ENCODE measurements at places on chromosomes 12 and 14.

DNA sequence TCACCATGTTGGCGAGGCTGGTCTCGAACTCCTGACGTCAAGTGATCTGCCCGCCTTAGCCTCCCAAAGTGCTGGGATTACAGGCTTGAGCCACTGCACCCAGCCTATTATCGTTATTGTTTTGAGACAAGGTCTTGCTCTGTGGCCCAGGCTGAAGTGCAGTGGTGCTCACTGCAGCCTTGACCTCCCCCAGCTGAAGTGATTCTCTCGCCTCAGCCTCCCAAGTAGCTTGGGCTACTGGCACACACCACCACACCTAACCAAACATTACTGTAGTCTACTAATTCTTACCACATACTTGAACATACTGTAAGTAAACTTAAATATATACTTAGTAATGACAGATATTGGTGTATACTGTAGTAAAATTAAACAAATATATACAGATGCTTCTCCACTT, 4.5 kb upstream of the CDCA4 start:
- no peak for DNase-seq

GRCh38 chr12:22722779-22723178, 97.8 kb downstream of the ETNK1 start:
- no peak for DNase-seq

DNA sequence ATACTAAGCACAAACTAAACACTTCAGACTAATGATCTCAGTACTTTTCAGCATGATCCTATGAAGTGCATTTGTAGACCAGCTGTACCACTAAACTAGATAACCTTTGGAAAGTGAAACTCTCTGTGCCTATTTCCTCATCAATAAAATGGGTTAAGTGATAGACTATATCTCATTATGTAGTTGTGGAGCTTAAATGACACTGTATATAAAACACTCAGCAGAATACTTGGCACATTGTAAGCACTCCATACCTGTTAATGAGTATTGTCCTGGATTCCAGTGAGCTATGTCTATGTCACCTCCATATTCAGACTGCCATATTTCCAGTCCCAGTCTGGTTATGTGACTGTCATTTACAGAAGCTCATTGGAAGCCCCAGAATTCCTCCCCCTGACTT, 44.4 kb downstream of the RTN1 start:
- no peak for DNase-seq

- no peak for DNase-seq
These were observed 356.2 kb downstream of the SNAPC1 start for GRCh38 chr14:62118461-62118860.

DNA sequence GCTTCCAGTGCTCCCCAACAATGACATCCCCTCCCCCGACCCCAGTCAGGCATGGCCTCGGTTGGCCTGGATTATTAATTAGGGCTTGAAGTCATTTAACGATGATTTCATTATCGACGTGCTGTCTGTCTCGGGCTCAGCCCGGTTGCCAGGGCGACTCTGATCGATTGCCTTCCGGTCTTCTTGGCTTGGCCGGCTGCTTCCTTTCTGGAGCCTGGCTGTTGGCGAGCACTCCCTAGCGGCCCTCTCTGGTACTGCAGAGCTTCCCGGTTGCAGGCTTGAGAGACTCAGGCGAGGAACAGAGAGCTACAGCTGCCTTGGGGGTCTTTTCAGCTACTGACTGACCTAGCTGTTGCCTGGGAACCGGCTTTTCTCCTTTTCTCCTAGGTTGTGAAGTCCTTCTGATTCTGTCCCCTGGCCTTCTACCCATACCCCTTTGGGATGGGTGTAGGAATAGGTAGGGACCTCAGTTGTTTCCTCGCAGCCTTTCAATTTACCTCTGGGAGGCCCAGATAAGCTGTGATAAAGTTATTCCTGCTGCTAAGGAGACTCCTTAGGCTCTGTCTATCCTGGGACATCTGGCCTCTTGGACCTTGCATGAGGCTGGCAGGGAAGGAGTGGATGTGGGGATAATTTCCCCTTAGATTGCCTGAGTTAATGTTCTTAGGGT, 5.5 kb upstream of the CISTR start:
- DNase-seq: no peak

GRCh38 chr12:87491089-87491488, 538.1 kb downstream of the C12orf50 start:
- no peak for DNase-seq

- no peak for DNase-seq
These were observed 94.3 kb downstream of the LRRC74A start for GRCh38 chr14:76920331-76921087.

GRCh38 chr12:121872546-121873215, 14.0 kb upstream of the HPD start:
- peak; percentile 89 for DNase-seq

GRCh38 chr14:101719708-101720107, 41.8 kb upstream of the PPP2R5C start:
- DNase-seq: no peak

GRCh38 chr12:10717410-10717809, 5.7 kb downstream of the YBX3 start:
- no peak for DNase-seq

- no peak for DNase-seq
These were observed 63.2 kb downstream of the ERGIC2 start for GRCh38 chr12:29317556-29318363.

GRCh38 chr14:78356391-78356790, 186.2 kb downstream of the NRXN3 start:
- no peak for DNase-seq

DNA sequence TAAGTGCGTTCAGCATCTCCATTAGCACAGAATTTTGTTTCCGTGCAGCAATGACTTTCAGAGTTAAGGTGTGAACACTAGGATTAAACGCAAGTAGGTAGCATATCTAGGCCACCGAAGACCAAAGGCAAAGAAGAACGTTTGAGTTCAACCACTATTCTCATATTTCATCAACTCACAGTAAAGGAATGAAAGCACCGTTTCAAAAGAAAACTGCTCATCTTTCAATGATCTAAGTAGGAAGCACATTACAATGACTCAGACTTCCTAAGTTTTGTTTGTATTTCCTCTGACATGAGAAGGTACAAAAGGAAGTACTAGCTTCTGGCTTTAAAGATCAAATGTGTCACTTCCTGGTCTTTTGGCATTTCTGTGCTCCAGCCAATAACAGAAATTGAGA, 57.6 kb downstream of the ACADS start:
- DNase-seq: peak; percentile 1

DNA sequence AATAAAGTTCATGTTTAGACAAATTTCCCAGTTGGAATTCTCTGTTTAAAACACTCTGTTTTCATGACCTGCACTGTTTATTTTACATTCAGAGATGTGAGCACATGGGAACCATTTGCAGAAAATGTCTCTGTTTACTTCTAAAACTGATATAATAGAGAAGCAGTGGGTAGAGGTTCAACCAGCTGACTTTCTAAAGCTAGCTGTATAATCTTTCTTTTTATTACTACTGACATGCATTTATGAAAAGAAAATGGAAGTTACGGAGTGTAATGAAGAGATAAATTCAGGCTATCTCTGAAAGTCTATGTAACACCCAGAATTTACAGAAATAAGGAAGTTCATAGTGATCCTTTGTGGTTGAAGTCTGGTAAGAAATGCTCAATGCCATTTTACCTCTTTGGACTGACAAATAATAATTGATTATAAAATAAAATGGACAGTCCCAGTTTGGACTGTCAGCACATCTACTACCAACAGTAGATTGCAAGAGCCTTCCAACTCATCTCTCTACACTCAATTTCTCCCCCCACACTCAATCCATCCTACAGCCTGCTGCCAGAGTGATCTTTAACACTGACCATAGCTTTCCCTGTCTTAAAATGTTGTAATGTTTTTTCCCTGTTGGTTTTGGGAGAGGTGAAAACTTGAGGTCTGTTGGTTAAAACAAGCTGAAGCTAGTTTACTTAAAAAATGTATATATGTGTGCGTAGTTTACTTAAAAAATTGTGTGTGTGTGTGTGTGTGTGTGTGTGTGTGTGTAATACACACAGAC, 137.4 kb downstream of the AEBP2 start:
- no peak for DNase-seq

DNA sequence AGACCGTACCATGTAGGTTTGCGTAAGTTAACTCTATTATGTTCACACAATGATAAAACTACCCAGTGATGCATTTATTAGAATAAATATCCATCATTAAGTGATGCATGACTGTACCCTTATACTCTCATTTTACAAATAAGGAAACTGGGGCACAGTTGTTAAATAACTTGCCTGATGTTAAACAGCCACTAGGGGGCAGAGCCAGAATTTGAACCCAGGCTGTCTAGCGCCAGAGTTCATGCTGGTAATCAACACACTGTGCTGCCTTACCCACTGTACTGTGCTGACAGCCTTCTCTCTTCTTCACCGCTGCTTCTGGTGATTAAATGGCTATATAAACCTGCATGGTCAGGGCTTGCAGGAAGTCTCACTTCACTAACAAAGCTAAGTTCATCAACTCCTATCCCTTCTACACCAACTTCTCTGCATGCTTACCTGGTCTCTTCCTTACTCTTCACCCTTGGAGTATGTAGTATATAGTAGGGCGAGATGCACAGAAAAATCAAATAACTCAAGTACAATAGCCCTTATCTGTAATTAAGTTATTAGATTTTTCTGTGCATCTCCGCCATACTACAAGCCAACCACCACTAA, 43.6 kb upstream of the APPL2 start:
- DNase-seq: no peak

GRCh38 chr12:4829793-4830162, 79.9 kb upstream of the KCNA1 start:
- DNase-seq: no peak

DNA sequence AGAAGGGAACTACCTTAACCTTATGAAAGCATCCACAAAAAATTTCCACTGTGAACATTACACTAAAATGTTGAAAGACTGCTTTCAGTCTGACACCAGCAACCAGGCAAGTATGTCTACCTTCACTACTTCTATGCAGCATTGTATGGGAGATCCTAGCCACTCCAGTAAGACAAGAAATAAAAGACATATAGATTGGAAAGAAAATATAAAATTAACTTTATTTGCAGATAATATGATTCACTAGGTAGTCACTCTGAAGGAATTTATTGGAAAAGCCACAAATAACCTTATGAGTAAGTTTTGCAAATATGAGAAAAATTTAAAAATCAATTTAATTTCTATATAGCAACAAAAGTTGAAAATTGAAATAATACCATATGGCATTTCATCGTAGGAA, 172.0 kb downstream of the RERGL start:
- DNase-seq: no peak

DNA sequence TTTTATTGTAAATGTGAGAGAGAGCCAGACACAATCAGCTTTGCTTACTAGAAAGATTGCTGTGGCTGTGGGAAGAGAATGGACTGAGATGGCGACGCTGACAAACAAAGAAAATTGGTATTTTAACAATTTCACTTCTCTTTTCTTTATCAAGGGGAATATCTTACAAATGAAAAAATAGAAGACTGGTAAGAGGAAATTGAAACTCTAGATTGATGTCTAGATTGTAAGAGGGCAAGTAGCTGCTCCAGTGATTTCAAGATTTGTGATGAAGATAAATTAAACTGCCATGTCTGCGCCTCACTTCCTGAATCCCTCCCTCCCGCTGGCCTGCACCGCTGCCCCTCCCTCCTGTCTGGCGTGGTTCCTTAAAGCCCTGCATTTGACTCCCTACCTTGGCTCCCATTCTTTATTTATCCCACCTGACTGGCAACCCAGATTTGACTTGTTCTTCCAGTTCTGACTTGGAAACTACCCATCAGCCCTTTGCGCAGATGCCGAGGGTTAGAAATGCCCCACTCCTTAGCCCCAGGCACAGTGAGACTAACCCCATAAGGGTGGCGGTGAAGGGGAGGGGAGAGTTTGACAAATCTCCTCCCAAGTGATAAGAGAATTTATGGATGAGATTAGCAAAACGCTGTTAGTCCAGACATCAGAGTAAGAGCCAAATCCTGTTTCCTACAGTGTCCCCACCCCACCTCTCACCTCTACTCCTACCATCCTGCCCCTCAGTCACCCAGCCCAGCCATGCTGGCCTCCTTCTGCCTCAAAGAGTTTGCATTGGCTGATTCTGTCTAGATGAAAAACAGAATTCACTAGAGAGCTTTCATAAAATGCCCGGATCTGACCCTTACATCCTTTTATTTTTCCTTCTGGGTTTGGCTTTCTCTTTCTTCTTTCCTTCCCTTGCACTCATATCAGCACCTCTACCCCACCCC, 125.3 kb upstream of the ATF7IP start:
- DNase-seq: no peak

- no peak for DNase-seq
These were observed 179.3 kb downstream of the RAD51B start for GRCh38 chr14:67998834-67999233.

DNA sequence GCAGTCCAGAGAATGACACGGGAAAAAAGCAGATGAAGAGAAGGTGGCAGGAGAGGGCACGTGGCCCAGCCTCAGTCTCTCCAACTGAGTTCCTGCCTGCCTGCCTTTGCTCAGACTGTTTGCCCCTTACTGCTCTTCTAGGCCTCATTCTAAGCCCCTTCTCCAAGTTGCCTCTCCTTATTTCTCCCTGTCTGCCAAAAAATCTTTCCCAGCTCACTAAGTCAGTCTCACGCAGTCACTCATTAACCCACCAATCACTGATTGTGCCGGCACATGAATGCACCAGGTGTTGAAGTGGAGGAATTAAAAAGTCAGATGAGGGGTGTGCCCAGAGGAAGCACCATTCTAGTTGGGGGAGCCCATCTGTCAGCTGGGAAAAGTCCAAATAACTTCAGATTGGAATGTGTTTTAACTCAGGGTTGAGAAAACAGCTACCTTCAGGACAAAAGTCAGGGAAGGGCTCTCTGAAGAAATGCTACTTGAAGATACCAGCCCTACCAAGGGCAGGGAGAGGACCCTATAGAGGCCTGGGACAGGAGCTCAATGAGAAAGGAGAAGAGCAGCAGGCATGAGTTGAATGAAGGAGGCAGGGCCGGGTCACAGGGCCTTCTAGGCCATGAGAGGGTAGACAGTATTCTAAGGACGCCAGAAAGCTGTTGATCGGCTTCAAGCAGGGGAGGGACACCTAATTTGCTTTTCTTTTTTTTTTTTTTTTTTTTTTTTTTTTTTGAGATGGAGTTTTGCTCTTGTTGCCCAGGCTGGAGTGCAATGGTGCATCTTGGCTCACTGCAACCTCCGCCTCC, 40.9 kb downstream of the DAD1 start:
- no peak for DNase-seq

DNA sequence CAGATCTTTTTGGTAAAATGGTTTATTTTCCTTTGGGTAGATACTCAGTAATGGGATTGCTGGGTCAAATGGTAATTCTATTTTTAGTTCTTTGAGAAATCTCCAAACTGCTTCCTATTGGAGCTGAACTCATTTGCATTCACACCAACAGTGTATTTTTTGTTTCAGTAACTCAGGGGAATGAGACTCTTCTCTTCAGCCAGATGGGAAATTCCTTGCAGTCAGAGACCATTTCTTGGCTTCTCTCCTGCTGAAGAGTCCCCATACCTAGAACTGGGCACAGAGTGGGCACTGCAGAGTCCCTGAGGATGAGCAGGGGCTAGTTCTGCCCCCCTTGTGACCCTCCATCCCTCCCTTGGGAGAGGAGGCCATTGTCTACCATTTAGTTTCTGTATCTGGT, 10.8 kb downstream of the SDSL start:
- DNase-seq: no peak
